ENCODE measurements at places on chromosomes 6 and 20.

GRCh38 chr6:37359039-37359438, 5.3 kb downstream of the RNF8 start:
- DNase-seq, result no peak

DNA sequence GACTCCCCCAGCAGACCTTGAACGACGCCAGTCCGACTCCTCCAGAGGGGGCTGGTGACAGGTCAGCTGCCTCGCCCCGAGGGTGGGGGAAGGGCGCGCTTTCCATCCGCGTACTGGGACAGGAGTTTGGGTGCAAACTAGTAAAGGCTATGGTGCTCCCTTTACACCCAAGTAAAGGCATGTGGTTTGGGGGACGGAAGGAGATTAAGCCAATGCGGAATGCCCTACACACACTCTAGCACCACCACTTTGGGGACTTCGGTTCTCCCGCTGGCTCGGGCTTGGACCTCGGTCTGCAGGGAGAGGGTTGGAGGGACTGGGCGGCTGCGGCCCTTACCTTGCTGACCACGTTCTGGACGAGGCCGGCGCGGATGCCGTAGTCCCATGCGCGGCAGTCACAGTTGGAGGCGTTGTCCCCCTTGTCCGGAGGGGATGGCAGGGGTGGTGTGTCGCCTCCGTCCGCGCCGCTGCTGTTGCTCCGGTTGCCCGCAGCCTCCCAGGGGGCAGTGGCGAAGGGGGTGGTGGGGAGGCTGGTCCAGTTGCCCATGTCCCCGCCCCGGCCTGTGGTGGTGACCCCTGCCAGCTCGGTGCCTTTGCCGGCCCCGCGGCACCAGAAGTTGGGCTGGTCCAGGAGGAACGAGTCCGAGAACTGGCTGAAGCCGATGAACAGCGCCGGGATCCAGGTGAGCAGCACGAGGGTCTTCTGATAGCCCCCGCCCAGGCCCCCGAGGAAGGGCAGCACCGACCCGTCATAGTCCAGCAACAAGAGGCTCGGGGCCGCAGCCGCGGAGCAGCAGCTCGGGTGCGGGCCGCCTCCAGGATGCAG, 1.1 kb downstream of the SLC22A23 start:
- DNase-seq, result peak; percentile 11

DNA sequence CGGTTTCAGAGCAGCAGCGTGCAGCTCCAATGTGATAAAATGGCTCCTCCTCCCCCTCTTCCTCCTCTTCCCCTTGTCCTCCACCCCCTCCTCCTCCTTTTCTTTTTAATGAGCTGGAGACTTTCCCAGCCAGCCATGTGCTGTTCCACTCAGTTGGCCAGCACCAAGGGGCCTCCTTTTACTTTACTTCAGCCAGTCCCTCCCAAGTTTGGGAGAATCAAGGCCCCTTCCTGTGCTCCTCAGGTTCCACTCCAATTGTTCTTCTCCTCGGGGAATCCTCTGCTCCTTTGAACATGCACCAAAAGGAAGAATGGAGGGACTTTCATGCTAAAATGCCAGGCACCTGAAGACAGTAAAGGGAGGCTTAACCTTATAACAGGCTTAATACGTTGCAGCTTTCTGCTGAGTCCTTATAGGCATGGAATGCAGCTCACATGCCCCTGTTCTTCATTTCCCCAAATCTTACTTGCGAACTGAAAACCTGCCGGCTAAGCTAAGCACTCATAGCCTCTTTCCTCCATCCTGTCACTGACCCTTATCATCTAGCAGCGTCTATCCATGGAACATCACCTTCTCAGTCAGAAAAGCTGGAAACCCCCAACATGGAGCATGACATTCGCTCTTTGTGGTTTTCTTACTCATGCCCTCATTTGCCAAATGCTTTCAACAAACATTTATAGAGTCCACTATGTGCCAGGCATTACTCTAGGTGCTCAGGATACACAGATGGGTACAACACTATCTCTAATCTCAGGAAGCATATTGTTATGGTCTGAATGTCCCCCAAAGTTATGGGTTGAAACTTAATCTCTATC, 170.6 kb downstream of the PHACTR1 start:
- no peak for DNase-seq

GRCh38 chr6:83868639-83869038, 9.2 kb downstream of the CYB5R4 start:
- DNase-seq, result no peak

GRCh38 chr20:18496042-18496441, 983 bp downstream of the RBBP9 start:
- DNase-seq, result no peak

- DNase-seq, result no peak
Observed at GRCh38 chr6:137426007-137426689, 68.0 kb downstream of the OLIG3 start.

- DNase-seq, result no peak
Observed at GRCh38 chr6:32920715-32921114, 20.1 kb downstream of the HLA-DMB start.

- no peak for DNase-seq
Observed at GRCh38 chr20:24700166-24700860, 230.9 kb downstream of the SYNDIG1 start.

DNA sequence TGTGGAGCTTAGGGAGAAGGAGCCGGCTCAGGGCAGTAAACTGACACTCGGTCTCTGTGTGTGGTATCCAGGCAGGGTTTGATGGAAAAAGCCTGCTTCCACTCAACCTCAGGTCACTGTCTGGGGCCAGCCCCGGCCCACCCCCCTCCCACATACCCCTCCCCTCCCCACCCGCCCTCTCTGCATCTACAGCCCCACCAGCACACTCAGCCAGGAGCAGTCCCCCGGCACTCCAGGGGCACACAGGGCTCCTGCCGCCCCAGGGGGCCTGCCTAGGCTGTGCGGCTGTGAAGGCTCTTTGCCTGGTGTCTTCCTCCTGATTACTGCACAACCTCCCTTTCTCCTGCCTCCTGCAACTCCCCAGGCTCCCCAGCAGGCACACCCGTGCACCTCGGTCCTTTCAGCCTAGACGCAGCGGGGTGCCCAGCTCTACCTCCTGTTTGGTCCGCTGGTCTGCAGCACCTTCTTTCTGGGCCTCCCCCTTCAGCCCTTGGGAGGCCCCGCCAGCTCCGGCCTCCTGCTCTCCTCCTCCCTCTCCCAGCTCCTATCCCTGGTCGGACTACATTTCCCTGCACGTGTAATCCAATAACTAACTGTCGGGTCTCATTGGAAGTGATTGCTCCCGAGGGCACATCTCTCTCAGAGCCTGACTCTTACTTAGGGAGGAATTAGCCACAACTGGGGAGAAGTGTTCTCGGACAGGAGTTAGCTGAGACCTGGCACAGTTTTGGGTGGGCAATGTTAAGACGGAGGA, 1.3 kb upstream of the FOXF2 start:
- no peak for DNase-seq

- no peak for DNase-seq
Observed at GRCh38 chr6:105005451-105005850, 48.5 kb downstream of the LIN28B start.

- DNase-seq, result no peak
Observed at GRCh38 chr6:153790048-153790447, 249.0 kb upstream of the OPRM1 start.

DNA sequence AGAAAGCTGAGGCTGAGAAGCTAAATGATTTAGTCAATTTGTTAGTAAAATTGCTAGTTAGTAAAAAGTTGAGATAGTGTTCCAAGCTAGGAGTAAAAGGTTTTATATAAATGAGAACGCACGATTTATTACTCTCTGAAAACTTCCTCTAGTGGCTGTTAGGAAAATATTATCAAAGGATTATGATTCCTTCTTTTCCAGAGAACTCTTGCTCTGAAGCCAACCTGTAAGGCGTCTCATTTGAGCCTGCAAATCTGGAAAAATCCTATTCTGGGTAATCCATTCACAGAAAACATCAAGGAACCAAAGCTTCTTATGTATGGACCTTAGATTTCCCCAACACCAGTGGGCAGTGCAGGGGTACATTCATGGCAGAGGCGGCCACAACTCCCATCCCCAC, 252.7 kb downstream of the SOD2 start:
- no peak for DNase-seq

DNA sequence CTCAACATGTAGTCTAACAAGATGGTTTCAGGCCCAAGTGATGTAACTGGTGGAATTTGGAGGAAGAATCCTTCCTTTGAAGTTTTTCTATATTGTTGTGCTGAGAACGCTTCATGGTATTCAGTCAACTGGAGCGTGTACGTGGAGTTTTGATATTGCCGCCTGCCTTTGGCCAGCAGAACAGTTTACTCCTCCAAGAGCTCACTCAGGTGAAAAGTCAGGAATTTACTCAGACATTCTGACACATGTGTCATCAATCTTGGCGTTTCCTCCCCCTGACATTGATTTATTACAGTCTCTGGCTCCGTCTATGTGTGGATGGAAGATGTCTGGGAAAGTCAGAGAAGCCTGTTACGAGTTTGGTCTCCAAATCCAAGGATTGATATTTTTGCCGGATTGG, 19.0 kb upstream of the TGM2 start:
- DNase-seq, result no peak

GRCh38 chr6:119330520-119331113, 18.9 kb downstream of the MAN1A1 start:
- no peak for DNase-seq

DNA sequence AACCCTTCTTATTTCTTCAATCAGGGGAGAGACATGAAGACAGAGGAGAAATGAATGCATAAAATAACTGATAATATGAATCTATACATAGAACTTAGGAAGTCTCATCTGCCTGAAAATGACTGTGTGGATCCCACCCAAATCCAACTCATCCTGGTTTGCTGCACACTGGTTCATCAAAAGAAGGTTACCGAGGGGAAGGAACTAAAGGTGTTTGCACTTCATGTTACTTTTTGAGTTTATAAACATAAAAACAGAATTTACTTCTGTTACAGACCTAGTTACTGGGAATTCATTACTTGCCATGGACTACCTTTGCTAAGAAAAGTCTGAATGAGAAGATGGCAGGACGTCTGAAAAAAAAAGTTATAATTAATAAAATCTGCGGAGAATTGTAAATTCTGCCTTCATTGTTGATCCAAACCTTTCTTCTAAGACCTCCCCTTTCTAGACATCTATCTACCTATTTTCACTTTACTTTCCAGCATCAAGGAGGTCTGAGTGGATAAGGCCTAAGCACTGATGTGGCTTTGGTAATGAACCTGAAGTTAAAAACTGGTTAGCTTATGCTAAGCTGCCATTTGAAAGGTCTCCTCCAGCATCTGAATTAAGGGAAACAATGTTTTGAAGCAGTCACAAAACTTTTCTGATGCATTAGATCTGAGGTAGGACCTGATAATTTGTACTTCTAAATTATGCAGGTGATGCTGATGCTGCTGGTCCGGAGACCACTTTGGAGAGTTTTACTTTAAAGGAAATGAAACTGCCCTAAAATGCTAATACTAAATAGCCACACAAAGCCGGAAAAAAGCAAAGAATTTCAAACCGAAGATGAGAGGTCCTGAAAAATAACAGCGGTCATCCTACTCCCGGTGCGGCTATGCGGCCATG, 84.0 kb downstream of the HFE start:
- DNase-seq, result no peak

DNA sequence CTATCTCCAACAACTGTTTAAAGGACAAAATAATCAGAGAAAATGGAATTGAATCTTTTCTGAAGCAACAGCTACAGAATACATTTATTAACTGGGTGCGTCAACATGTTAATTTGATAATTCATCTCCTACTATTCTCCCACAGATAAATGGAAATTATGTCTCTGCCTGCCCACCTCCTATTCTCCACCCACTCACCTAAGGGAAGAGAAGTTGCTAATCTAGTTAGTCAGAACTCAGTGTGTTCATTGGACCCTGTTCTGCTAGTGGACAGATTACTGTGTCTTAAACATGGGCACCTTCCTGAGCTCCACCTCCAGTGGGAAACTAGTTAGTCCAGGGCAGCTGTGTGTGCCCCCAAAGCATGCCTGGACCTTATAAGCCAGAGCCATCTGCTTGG, 41.0 kb downstream of the METTL24 start:
- DNase-seq, result no peak

GRCh38 chr6:141452354-141452686, 680.4 kb upstream of the GJE1 start:
- no peak for DNase-seq

- no peak for DNase-seq
Observed at GRCh38 chr6:72873433-72873832, 251.6 kb downstream of the KCNQ5 start.

- no peak for DNase-seq
Observed at GRCh38 chr6:78117966-78118365, 465.1 kb downstream of the MEI4 start.

DNA sequence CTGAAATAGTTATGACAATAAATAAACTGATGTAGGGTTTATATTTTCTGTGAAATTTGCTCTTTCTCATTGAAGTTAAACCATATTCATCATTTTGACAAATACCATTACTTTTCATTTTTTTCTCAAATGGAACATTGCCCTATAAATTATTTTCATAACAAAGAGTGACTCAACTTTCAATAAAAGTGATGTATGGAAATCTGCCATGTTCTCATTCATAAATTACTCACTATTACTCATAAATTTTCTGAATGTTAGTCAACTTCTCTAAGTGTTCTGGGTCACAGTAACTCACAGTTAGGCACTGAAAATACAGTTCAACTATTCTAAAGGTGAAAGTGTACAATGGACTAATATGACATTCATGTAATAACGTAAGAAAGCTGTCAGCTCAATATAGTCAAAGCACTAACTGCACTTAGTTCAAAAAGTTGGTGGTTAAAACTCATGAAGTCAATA, 19.0 kb upstream of the STX11 start:
- no peak for DNase-seq

DNA sequence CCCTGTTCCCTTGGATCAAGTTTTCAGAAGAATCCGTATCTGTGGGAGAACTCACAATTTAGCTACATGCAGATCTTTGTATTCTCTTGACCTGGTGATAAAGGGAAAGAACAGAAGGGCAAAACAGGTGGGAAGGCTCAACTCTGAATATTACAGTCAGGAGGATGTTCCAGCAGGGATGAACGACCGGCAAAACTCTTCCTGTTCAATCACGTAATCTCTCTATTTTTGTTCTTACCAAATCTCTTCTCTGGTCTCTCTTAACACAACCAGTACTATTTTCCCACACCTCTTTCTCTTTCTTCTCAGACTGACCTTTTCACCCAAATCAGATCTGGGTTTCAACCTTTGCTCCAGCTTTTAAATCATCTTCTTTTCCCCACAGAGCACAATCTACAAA, 371.4 kb downstream of the BTBD9 start:
- no peak for DNase-seq

DNA sequence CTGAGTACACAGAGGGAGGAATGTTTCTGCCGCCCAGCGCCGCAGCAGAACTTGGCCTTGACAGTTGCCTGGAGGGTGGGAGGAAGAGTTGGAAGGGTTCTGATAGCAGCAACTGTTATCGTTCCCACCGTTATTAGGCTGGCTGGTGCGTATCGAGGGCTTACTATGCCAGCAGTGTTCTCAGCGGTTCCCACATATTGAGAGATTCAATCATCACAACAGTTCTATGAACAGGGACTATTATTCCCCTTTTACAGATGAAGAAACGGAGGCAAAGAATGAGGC, 380.1 kb upstream of the SULF2 start:
- DNase-seq, result no peak

GRCh38 chr6:131773284-131773950, 34.4 kb upstream of the ENPP1 start:
- DNase-seq, result no peak
